ENCODE measurements at places on chromosomes 6 and 20.

DNA sequence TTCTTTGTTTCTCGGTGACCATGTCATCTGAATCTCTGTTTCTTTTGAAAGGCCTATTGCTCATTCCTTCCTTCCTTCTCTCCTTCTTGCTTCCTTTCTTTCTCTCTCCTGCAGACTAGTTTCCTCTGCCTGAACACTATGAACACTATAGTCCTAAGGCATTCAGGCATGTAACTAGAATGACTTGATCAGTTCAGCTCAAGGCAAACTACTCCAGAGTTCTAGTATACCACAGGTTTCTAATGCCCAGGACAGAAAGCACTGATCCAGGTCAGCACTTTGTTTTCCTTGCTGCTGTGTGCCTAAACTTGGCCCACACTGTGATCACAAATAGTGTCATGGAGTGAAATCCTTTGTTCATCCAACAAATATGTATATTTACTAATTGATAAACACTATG is 324.1 kb upstream of the GJE1 start:
- DNase-seq: no peak

DNA sequence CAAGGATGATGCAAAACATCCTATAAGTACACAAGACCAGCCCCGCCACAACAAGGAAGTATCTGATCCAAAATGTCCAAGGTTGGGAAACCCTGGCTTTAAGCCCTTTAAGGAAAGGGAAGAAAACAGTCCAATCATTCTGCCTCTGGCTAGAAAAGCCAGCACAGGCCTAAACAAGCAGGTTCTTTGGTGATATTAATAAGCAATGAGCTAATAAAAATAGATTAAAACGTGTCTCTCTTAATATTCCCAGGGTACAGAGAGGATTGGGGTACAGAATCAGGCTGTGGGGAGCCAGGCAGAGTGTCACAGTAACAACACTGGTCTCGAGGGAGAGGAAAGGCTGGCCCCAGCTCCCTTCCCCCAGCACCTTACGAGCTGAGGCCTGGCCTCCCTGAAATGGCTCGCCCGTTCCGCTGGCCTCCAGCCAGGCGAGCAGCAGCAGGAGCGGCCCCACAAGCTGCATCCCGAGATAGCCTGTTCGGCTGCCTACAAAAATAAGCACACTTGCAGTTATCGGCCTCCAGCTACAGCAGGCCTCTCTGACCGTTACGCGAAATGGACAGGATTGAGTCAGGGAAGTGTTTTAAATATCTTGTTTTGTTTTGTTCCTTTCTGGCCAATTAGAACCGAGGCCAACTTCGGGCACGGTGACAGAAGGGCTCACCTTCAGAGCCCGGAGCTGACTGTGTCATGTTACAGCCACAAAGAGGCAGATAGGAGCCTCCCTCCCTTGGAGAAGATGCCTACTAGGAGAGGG is 4.0 kb upstream of the ZMYND8 start:
- DNase-seq: peak; percentile 68

DNA sequence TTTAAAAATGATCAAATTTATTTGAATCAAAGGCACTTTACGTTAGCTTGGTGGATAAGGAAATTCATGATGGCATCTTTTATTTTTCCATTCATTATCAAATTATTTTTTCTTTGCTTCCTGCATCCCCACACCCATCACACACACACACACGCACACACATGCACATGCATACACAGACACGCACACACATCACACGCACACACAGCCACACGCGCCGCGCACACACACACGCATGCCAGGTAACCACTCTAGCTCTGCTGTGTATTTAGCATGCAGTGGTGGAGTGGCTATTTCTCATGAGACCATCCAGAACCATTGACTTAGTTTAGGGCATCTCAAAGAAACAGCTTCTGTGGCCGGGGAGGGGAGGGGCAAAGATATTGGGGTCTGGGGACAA is 47.0 kb downstream of the GNAS start:
- no peak for DNase-seq

DNA sequence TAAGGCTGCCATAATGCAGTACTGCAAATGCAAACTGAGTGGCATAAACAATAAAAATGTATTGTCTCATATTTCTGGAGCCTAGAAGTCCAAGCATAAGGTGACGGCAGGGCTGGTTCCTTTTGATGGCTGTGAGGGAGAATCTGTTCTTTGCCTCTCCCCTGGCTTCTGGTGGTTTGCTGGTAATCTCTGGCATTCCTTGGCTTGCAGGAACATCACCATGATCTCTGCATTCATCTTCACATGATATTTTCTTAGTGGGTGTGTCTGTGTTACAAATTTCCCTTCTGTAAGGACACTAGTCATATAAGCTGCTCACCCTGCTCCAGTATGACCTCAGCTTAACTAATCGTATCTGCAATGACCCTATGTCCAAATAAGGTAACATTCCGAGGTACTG is 1104.2 kb upstream of the CITED2 start:
- no peak for DNase-seq

GRCh38 chr6:104541411-104541810 is 318.3 kb downstream of the HACE1 start:
- DNase-seq: no peak

DNA sequence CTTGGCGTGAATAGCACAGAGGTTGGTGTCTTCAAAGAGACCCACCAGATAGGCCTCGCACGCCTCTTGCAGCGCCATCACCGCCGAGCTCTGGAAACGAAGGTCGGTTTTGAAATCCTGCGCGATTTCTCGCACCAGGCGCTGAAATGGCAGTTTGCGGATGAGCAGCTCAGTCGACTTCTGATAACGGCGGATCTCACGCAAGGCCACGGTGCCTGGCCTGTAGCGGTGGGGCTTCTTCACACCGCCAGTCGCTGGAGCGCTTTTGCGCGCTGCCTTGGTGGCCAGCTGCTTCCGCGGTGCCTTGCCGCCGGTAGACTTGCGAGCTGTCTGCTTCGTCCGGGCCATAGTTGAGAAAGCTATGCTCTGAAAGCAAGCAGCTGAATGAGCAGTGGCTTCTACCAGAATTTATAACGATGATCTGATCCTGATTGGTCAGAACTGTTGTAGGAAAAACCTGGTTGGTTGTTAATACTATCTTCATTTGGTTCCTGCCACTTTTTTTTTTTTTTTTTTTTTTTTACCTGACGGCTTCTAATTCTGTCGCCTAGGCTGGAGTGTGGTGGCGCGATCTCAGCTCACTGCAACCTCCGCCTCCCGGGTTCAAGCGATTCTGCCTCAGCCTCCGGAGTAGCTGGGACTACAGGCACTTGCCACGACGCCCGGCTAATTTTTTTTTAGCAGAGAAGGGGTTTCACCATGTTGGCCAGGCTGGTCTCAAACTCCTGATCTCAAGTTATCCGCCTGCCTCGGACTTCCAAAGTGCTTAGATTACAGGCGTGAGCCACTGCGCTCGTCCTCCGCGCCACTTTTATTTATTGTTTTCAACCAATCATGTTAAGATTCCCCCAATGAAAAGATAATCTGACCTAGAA is 21.5 kb downstream of the OR2B2 start:
- peak; percentile 90 for DNase-seq

DNA sequence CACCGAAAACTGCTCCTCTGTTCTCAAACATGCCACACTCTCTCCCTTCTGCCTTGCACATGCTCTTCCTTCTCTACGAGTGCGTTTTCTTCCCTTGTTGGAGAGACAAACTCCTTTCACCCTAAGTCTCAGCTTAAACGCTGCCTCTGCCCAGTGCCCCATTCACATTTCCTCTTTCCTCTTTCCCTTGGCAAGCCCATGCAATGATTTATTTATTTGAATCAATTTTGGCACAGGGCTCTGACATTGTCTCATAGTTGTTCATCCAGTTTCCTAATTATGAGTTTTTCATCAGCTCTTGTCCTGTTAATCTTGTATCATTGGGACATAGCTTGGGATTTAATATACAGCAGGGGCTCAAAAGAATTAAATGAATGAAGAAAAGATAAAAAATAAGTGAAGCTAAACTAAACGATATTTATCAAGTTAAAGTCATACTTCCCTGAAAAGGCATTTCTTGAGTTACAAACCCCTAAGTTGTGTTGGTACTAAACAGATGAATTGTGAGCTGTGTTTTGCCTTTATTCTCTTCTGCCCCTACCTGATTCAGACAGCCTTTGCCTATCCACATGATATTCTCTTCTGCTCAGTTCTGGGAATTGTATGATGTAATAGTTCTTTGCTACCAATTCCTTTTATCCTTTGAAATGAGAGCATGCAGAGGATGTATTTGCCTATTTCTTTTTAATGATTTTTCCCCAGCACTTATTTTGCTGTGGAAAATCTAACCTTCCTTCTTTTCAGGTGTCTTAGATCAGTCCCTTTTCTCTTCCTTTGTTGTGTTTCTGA is 704.4 kb downstream of the UTRN start:
- DNase-seq: no peak

DNA sequence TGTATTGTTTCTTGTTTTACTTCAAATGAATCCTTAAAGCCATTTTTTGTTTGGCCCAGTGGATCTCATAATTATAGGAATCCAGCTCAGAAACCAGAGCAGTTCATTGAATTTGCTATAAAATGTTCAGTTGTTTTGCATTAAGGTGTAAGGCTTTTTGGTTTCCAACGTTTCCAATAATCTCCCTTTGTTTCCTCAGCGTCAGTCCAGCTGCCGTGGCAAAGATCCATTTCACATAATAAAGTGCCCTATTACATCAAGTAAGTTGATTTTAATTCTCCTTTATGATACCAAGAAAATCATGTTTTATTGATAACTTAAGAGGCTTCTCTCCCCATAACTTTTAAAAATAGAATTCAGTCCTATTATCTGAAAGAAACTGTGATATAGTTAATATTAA is 472.6 kb downstream of the UTRN start:
- no peak for DNase-seq

DNA sequence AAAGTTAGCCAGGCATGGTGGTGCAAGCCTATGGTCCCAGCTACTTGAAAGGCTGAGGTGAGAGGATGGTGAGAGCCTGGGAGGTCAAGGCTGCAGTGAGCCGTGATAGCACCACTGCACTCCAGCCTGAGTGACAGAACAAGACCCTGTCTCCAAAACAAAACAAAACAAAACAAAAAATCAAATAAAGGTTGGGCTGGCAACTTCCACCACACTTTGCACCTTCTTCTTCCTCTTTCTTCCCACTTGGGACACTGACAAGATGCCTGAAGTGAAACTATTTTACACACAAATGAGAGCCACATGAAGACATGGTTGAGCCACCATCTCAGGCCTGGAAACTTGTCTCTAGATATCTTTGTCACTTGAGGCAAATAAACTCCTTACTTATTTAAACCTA is 53.8 kb upstream of the CCDC28A start:
- no peak for DNase-seq

GRCh38 chr6:157291356-157291755 is 32.0 kb downstream of the TMEM242 start:
- DNase-seq: no peak

DNA sequence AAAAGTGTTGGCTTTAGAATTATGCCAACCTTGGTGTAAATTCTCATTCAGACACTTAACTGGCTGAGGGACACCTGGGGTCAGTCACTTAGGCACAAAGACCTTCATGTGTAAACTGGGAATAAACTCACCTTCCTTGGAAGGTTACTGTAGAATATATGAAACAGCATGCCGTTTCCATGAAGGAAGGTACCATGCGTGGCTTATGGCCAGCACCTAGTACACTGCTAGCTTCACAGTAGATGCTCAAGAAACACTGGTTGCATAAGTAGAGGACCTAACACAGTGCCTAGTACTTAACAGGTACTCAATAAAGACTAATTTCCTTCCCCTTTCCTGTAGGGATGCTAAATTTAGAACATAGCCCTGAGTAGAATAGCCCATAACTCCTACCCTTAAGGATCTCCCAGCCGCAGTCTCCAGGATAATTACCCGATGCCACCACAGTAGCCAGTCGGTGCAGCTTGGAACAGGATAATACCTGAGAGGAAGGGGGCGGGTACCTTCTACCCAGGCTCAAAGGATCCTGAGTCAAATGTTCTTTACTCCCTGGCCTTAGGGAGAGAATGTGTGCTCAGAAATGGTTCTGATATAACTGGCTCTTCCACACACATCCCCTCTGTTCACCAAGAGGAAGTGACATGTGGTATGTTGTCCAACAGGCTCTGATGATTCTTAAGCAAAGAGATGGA is 3.6 kb downstream of the BCL2L1 start:
- no peak for DNase-seq

DNA sequence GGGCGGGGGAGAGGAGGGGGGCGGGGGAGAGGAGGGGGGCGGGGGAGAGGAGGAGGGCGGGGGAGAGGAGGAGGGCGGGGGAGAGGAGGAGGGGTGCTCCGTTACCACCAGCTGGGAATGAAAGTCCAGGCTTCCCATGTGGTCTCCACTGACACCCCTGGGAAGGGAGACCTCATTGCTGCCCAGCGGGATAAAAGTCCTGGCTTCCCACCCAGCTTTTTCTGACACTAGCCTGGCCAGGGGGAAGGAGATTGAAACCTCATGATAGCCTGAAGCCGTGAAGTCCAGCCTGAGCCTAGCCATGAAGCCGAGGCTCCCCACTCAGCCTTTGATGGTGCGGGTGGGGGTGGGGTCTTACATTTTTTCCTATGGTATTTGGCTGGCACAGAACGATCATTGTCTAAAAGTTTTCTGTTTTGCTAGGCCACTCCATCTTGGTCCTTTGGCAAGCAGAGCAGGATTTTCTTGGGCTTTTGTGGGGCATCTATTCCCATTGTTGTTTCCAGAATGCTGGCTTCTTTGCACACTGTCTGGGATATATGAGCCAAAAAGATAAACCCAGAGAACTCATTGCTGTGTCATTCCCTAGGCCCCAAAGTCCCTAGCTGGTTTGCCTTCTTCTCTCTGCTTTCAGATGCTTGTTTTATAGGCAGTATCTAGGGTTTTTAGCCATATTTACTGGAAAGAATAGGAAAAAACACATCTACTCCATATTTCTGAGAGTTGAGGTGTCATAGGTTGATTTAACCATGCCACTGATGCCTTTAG is 67.9 kb upstream of the RNF24 start:
- no peak for DNase-seq

DNA sequence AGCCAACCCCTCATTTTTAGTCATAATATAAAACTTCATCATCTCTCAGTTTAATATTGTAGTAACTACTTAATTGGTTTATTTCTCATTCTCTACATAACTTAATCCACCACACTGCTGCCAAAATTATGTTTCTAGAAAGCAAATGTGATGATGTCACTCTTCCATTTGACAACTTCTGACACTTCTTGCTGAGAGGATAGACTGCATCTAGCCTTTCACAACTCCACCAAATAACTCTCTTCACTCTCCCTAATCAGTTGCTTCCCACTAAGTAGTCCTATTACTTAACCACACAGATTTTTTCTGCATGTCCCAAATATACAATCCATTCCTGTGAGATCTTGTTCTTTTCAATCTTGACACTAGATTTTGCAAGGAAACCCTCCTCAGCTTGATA is 951.3 kb downstream of the EPHA7 start:
- no peak for DNase-seq

DNA sequence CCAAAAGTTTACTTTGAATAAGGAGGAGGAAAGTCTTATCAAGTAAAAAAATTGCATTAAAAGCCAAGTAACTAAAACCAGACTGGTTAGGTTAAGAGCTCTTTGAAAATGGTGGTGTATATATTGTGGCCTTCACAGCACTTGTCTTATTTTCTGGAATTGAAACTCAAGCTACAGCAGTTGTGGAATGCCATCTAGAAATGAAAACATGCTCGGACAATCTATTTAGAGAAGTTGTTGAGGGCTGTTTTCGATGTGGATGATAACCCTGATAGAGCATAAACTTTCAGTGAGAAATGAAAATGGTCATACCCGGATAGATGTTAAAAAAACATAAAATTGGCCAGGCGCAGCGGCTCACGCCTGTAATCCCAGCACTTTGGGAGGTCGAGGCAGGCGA is 47.0 kb downstream of the ARID1B start:
- DNase-seq: no peak
